ENCODE measurements at places on chromosomes 1 and 21.

DNA sequence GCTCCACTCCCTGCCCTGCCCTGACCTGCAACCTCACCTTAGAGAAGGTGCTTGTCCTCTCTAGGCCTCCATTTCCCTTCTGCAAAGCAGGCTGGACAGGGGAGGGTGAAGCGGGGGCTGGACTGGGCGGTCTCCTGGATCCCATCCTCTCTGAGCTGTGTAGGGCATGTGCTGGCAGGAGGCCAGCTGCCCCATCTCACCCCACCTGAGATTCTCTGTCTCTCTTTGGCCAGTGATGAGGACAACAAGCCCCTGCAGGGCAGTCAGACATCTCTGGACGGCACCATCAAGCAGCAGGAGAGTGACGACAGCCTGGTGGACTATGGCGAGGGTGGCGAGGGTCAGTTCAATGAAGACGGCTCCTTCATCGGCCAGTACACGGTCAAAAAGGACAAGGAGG is 26.9 kb upstream of the CNTN2 start:
- no peak for DNase-seq

DNA sequence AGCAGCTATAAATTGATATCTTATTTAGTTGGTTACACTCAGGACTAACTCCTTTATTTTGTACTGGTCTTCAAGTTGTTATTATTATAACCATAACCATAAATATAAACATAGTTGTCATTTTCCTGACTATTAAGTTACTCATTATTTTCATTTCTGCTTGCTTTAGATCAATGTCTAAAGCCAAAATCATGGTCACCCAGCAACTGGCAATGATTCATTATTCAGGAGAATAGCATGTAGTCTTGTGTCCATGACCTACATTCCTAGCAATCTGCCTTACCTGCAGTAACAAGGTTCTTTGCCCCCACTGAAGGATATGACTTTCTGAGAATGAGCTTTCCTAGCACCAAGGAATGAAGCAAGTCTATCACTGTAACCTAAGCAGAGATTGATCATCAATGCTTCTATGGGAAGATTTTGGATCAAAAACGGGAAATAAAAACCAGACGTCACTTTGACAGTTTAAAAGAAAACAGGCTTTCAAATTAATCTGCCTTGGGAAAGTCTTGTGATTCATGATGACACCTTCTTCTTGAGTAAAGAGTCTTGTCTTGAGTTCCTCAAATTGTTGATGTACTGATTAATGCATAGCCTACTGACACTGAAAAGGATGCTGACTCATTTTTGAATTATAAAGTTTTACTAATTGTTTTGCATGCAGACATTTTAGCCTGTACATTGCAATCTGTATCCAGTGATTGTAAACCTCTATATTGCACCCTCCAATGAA is 203.3 kb upstream of the IVNS1ABP start:
- DNase-seq: peak; percentile 43

GRCh38 chr1:53380296-53380695 is 52.4 kb upstream of the LRP8 start:
- DNase-seq: no peak

- DNase-seq: no peak
Measured at GRCh38 chr1:119318466-119319309, 49.9 kb upstream of the HAO2 start.

GRCh38 chr1:21586846-21587601 is 77.8 kb downstream of the ALPL start:
- DNase-seq: peak; percentile 74

GRCh38 chr1:87132284-87132870 is 196.3 kb upstream of the LMO4 start:
- DNase-seq: no peak

- peak; percentile 58 for DNase-seq
Measured at GRCh38 chr21:37974081-37974480, 57.8 kb upstream of the KCNJ6 start.

DNA sequence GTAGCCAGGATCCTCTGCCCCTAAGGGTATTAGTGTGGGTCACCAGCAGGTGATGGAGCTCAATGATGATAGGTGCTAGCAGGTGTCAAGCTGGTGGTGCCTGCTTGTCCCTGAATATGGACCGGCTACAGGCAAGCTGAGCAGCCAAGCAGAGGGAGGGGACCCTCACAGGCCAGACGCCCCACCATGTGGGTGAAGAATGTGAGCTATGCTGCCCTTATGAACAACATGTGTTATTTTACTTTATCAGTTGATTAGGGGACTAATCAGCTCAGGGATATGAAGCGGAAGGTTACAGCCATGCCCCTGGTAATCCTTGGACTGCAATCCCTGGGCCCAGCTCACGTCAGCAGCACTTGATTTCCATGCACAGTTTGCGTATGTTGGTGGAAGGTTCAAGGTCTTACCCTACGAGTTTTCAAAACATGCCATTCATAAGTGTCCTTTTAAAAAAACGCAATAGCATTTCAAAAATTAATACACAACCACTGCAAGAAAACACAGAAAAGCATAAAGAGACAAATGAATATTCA is 106.0 kb downstream of the CDC7 start:
- no peak for DNase-seq

DNA sequence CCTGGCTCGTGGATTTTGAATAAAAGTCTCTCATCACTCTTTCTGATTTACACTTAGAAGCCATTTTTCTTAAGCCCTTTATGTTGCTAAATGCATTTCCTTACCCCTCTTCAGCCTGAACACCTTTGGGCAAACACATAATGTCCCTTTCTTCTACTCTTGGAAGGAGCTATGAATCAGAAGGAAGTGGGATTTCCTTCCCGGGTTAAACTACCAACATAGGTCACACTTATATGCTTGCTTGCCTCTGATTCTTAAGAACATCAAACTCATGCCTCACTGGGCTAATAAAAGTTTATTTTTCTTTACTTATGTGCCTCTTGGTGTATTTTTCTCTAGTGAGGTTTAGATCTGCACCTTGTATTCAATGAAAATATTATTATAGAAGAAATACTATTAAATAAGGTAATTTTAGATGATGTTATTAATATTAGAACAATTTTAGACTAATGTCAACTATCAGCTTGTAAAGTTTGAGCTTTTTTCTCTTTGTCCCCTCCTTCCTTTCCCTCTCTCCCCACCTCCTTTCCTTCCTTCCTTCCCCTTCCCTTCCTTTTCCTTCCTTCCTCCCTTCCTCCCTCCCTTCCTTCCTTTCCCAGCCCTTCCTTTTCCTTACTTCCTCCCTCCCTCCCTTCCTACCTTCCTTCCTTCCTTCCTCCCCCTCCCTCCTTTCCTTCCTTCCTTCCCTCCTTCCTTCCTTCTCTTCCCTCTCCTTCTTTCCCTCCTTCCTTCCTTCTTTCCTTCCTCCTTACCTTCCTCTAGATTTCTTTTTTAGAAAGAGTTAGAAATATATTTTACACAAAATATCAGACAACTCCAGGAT is 66.5 kb upstream of the KCNJ6 start:
- no peak for DNase-seq

- no peak for DNase-seq
Measured at GRCh38 chr1:42368096-42368795, 12.3 kb upstream of the RIMKLA start.

GRCh38 chr1:63973005-63973419 is 199.2 kb downstream of the ROR1 start:
- no peak for DNase-seq

DNA sequence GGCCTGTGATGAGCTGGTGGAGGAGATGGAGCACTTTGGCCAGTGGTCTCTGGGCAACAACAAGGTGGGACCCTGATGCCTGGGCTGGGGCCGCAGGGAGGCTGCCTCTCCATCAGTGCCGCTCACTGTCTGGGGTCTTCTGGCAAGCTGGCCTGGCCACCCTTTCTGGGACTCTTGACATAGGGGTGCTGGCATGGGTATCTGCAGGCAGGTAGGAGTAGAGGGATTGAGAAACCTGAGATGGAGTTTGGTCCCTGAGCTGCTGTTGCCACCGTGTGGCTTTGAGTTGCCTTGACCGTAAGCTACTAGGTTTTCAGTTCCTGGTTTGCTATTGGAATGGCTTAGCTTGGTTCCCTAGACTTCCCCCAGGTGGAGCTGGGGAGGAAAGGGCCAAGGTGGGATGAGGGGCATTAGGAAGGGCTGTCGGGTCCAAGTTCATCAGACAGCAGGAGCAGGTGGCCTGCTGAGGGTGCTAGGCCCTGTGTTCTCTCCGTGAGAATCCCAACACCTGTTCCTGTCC is 13.2 kb upstream of the MFN2 start:
- DNase-seq: peak; percentile 27

GRCh38 chr1:198605406-198605805 is 33.4 kb upstream of the PTPRC start:
- DNase-seq: no peak

GRCh38 chr1:83905315-83905907 is 93.5 kb downstream of the TTLL7 start:
- DNase-seq: peak; percentile 30

DNA sequence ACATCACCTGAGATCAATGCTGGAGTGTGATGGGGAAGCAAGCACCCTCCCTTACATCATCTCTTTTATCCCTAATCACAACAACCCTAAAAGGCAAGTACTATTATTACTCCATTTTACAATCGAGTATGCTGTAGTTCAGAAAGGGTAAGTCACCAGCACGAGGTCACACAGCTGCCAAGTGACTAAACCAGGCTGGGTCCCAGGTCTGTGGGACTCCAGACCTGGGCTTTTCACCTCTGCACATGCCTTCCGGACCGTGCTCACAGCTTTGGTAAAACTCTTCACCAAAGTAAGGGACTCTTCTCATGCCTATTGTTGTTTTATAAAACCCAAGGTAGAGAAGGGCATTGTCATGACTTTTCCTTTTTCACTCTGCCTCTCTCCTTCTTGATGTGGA is 130.9 kb downstream of the DMRTB1 start:
- DNase-seq: no peak

DNA sequence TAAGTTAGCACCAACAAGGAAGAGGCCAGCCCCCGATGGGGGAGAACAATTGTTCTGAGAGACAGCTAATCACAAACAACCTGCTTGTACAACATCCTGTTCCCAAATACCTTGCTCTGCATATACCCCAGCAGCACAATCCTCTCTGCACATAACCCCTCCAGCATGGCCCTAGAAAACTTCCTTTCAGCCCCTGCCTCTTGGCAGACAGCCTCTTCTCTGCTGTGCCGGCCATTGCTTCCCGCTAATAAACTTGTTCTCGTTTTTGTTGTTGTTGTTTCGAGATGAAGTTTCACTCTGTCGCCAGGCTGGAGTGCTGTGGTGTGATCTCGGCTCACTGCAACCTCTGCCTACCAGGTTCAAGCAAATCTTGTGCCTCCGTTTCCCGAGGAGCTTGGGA is 392.7 kb downstream of the SMYD3 start:
- DNase-seq: no peak

DNA sequence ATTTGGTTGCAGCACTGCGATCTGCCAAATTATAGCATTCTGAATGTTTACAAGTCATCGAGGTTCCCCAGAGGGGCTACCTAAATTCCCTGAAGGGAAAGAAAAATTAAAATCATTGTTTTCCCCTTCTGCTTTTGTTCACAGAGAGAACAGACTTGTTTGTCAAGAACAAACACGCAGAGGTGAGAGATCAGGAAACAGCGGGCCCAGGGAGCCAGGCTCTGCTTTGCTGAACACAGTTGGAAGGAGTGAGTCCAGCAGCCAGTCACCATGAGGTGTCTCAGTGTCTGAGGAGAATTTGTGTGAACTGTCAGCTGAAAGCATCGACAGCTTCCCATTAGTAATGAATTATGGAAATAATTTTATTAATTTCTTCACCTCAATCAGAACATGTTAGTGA is 52.5 kb downstream of the RWDD3 start:
- DNase-seq: no peak

DNA sequence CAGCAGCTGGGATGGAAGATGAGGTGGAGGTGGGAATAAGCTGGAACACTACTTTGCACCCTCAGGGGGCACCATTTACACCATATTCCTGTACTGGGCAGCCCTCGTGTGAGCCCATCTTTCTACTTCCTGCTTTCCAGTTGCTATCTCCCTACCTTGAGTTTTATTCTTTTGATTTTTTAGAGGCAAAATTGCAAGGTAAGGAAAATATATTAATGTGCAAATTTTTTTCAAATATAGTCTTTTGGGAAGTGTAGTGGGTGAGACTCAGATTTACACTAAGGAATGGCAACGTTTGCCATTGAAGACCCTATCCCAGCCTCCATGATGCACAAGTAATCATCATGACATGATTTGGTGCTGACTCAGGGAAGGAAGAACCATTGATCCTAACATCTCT is 31.1 kb upstream of the DUSP23 start:
- no peak for DNase-seq

DNA sequence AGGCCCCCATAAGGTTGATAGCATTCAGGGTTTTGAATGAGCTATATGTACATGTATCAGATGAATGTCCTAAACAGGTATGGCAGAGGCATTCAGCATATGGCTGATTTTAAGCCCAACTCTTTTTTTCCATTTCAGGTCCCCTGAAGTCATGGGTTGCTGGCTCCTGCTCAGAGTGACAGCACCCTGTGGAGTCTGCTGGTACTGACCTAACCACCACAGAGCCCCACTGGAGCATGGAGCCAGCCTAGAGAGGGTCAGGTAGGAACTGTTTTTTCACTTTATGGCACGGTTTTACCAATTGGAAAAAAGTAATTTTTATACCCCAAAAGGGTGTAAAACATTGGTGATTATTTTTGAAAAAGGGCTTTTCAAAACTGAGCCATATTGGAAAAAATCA is 82.5 kb upstream of the MPC2 start:
- no peak for DNase-seq

GRCh38 chr1:220787069-220787619 is 431 bp downstream of the MTARC1 start:
- DNase-seq: no peak

DNA sequence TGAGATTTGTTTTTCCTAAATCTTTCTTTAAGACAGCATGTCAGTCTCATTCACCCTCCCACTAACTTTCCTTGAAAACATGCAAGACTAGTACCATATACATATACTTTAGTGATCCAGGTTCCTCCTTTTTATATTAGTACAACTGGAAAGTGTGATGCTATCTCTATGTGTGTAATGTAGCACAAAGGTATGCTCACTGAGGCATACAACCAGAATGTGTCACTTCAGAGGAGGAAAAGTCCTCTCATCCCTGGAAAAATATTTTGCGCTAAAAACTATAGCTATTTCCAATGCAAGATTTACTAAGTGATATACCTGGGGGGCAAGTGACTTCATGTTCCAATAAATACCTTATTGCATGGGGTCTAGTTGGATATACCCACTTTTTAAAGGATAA is 45.9 kb downstream of the BARHL2 start:
- DNase-seq: no peak

GRCh38 chr1:150194381-150195031 is 41.4 kb downstream of the ANP32E start:
- peak; percentile 89 for DNase-seq
